ENCODE measurements at places on chromosomes 4 and X.

DNA sequence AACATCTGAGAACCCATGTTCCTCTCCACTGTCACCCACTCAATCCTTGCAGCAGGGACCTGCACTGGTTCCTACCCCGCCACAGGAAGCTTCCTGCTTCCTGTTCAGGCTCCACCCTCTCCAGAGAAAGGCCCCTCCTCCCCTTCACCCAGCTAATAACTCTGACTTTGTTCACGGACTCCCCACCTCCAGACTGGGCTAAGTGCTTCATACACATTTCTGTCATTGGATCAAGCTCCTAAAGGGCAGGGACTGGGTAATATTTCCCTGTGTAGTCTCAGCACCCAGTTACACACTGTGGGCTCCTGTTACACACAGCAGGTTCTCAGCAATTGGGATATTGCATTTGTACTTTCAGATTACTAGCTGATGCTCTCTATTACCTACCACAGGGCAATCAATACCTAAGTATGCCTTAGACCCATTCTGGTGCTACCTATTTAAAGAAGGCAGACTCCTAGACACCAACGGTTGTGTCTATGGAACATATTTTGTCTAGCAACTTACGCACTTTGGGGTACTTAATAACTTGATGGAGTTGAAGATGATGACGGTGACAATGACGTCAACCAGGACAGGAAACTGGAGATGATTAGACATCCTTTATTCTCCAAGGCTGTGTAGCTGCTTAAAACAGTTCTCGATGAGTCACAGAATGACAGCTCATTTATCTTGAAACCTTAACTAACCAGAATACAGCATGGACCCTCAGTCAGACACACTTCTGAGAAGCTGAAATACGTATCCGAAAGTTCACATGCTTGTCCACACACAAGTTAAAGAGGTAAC lies 58.1 kb downstream of the MAML3 start:
- DNase-seq, result peak; percentile 97

GRCh38 chr4:43277003-43277402 lies 384.5 kb downstream of the GRXCR1 start:
- DNase-seq, result peak; percentile 66

GRCh38 chr4:37757761-37758160 lies 68.7 kb upstream of the PGM2 start:
- no peak for DNase-seq

DNA sequence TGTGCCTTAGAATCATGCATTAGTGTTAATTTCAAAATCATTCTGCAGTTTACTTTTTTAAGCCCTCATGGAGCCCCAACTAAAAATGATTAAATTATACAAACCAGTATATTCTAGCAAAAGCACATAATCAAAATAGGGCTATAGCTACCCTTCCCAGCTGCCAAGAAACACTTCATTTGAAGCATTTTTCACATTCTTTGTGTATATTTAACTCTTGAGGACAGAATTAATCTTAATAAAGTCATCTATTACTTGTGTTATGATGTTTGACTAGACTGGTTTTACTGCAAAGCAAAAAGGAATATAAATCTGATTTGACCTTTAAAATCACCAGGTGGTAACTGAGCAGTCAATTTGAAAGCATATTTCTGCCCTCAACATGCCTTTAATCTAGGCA lies 145.1 kb downstream of the PRDM5 start:
- no peak for DNase-seq

GRCh38 chrX:104913348-104913747 lies 307.1 kb downstream of the TEX13A start:
- DNase-seq, result peak; percentile 4

DNA sequence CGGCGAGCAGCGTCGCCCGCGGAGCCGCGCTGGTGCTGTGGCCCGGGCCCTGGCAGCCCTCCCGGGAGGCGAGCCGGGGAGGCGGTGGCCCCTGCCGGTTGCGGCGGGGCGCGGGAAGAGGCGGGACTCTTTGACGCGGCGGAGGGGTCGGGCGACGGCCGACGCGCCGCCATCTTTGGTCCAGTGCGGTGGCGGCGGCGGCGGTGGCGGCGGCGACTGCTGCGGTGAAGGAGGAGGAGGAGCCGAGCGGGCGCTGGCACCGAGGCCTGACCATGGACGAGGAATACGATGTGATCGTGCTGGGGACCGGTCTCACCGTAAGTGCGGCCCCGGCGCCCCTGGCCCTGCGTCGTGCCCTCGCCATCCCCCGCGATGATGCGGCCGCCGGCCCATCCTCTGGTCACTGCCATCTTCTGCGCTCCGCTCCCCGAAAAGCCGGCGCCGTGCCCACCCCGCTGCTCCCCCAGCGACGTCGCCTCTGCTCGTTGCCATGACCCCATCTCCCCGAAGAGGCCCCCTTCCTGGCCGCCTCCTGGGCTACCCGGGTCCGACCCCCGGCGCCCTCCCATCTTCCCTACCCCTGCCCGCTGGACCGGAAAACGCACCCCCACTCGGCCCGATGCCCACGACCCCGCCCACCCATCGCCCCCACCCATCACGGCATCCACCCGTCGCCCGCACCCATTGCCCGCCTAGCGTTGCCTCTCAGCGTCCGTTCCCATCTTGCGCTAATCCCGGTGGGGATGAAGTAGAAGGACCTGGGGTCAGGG lies at the start of gene GDI1:
Gene GDI1 (plus strand): TSS at position 172 of the 770 bp plus-strand sequence. CDS start 101 bp downstream, at position 273.
- peak; percentile 49 for DNase-seq

- no peak for DNase-seq
Observed at GRCh38 chrX:77404419-77404818, 42.8 kb upstream of the FGF16 start.

GRCh38 chrX:103063191-103063845 lies 653 bp downstream of the BEX1 start:
- peak; percentile 14 for DNase-seq

GRCh38 chr4:182960746-182961145 lies 43.6 kb upstream of the DCTD start:
- DNase-seq, result no peak

- DNase-seq, result no peak
Observed at GRCh38 chr4:100880011-100880410, 362.2 kb upstream of the EMCN start.

Measured in astrocyte of the spinal cord (primary cell).